Left ventricle myocardium inferior (tissue), 1 donor: ENCODE measurements at places on chromosomes 5 and 9.

GRCh38 chr9:116763770-116764169 lies 76.7 kb downstream of the TRIM32 start:
- no peak for DNase-seq

DNA sequence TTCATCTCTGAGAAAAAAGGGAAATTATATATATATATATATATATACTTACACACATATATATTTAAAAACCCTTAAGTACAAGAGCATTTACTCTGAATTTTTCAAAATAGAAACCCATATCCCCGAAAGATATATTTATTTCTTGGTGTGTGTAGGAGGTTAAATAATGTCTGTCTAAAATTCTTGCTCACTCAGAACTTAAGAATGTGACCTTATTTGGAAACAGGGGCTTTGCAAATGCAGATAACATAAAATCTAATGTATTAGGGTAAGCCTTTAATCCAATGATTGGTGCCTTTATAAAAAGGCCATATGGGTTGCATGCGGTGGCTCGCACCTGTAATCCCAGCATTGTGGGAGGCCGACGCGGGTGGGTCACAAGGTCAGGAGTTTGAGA lies 517.3 kb upstream of the TLE4 start:
- DNase-seq, result no peak

DNA sequence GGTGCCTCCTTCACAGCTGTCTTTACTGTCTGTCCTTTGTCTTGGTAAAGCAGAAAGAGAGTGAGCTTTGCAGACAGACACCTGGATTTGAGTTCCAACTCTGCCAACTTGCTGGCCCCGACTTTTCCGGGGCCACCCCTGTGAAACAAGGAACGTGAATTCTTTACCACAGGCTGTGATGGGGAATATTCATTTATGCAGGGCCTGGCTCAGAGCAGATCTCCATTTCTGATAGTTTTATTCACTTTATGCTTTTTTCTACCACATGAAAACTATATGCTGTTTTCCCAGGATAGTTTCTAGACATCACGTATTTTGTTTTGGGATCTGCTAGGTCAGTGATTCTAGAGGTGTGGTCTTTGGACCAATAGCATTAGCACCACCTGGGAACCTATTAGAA lies 211.8 kb downstream of the GRIA1 start:
- DNase-seq, result no peak

DNA sequence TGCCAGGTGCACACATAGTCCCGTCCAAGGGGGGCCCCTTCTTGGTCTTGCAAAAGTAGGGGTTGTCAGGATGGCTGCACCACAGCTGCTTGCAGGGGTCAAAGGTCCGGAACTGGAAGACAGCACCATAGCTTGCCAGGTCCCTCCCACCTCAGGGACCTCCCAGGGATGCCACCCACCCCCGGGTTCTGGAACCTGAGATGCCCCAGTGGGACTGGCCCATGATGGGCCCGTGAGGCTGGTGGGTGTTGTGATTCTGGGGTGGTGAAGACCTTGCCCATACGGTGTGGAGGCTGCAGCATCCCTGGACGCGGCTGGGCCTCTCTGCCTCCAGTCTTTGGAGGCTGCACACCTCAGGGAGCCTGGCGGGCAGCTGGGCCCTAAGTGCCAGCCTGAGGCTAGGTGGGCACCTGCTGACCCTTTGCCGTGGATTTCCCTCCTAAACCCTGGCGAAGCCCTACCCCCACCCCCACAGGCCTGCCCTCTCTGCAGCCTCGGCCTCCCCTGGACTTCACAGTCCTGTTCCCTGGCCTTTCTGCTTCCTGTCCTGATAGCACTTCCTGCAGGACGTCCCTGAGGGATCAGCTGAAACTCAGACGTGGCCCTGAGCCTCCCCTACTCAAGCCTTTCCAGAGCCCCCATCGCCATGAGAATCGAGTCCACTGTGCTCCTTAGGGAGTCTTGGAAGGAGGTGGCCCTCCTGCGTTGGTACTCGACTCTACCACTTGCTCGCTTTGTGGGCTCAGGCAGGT lies 92.1 kb downstream of the ZNF354C start:
- DNase-seq, result no peak

DNA sequence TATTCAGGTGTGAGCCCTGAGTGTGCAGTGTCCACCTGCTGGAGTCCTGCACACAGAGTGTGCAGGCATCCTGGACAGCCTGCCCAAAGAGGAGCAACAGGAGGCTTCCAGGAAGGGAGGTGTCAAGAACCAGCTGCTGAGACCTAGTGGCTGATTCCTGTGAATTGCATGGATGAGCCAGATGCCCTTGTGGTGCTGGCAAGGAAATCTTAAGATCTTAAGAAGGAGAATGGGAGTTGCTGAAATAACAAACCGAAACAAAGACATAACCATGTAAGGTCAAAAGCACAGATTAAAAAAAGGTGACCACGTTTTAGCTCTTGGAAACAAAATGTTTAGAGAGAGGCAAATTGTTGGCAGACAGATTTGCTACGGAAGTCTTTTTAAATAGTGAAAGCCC lies 29.3 kb upstream of the RPS23 start:
- no peak for DNase-seq
